ENCODE measurements at places on chromosomes 2 and 18.

- no peak for DNase-seq
These were observed 38.8 kb upstream of the UBE2F start for GRCh38 chr2:237927986-237928385.

- DNase-seq = no peak
These were observed at the start of gene XDH for GRCh38 chr2:31414601-31415241. XDH (minus strand) TSS chr2:31414742; CDS start chr2:31414666, 76 bp downstream.

DNA sequence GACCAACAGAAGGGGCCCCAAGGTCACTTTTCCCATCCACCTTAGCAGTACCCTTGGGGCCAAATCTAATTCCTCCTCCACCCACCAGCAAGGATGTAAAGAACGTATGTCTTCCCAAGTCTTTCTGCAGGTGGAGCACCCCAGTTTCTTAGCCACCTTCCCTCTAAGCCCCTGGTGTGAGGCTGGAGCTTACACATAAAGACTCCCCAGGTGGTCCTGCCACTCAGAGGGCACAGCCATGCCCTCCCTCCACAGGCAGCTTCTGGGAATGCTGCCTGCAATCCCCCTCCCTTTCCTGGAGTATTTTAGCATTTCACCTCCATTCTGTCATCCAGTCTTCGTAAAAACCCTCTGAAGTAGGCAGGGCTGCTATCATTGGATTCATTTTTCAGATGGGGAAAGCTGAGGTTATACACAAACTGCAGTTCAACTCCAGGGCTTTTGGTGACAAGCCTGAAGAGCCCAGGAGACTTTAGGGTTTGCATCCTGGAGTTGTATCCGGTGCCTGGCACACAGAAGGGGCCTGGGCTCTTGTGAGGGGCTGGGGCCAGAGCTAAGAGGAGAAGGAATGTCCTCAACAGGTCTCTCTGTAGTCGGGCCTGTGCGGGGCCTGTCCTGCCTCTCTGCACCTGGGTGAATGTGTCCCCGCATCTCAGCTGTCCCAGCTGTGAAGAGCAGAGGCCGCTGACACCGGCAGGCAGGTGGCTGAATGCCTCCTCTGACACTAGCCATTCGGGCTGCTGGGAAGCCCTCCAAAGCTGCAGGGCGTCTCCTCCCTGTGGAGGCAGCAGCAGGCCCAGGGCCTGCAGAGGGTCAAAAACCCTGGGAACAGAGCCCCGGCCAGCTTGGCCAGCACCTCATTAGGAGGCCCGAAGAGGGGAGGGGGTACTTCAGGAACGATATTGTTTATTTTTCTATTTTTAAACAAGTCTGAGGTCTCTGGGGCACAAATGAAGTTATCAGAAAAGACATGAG lies 27.6 kb downstream of the CIB4 start:
- no peak for DNase-seq

DNA sequence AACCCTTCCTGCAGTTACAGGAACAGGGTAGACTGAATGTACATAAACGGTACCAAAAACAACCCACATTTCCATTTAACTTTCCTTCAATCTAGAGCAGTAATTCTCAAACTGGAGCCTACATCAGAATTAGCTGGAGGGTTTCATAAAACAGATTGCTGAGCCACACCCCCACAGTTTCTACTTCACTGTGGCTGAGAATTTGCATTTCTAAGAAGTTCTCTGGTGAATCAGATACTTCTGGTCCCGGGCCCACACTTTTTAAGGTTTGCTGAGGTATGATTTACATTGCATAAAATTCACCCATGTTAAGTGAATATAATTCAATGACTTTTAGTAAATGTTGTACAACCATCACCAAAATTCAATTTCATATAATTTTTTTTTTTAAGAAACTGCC lies 113.7 kb downstream of the SRBD1 start:
- DNase-seq = no peak

- no peak for DNase-seq
These were observed 223.2 kb upstream of the PIK3C3 start for GRCh38 chr18:41731884-41732283.

- DNase-seq = no peak
These were observed 166.3 kb upstream of the NYAP2 start for GRCh38 chr2:225233234-225233633.

GRCh38 chr2:4381773-4382172 lies 678.4 kb downstream of the DCDC2C start:
- DNase-seq = no peak

GRCh38 chr2:68714866-68715265 lies 19.7 kb upstream of the ARHGAP25 start:
- no peak for DNase-seq

All from Caco-2 (cell line).